Femur (tissue), 1 donor: ENCODE measurements at places on chromosomes 5 and 9.

DNA sequence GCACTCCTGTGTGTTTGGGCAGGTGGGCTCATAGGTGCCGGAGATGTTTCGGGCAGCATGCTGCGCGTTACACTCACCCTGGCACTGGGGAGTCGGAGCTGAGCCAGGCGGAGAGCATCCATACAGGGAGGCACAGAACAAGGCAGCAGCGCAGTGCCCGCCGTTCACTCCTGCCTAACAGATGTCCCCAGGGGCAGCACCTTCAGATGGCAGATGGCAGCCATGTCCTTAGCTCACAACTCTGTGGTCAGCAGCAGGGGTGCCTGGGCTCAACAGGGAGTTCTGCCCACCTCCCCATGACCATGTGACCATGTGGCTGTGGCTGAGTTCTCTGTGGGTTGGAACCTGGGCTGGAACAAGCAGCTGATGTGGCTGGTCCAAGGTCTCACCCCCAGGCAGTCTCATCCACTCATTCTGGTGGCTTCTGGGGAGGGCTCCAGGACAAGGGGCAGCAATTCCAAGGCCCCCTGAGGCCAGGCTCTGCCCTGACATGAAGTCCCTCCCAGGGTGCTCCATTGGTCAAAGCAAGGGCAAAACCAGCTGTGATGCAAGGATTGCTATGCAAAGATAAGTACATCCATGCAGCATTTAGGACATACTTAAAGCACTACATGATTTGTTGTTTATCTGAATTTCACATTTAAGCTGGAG lies 64.2 kb downstream of the MRPL36 start:
- DNase-seq: no peak

DNA sequence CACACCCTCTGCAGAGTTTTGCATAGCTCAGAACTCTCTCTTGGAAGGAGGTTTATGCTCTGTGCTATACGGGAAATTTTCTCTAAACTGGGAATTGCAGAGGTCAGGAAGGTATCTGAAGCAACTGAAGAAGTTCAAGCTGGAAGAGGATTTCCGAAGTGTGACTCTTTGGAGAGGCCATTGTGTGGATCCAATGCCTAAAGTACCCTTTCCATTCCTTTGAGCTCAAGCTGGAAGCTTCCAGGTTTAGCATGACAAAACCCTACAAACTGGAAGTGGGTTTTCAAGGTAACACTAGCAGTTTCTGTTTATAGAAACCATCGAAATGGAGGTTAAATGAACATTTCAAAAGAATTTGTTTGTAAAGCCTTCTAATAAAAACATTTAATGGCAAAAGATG lies 187.1 kb downstream of the CFAP90 start:
- no peak for DNase-seq

- DNase-seq: no peak
Observed at GRCh38 chr9:76475686-76476085, 16.7 kb downstream of the GCNT1 start.

DNA sequence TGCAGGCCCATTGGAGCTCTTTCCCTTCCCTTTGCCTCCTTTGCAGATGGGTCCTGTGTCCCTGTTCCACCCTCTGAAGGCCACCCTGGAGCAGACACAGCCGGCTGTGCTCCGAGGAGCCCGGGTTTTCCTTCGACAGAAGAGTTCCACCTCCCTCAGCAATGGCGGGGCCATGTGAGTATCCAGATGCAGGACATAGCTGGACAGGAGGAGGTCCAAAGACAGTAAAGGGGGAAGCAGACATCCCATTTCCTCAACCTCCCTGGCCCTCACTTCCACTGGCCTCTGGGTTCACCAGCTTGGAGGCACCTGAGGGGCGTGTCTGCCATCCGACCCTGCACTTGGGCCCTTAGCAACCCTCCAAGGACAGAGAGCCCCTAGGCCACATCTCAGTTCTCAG lies 237.9 kb downstream of the CACNA1B start:
- DNase-seq: no peak

- DNase-seq: no peak
Observed at GRCh38 chr5:88805151-88805784, 77.7 kb downstream of the MEF2C start.

GRCh38 chr9:95852059-95853032 lies 23.1 kb upstream of the ERCC6L2 start:
- no peak for DNase-seq

DNA sequence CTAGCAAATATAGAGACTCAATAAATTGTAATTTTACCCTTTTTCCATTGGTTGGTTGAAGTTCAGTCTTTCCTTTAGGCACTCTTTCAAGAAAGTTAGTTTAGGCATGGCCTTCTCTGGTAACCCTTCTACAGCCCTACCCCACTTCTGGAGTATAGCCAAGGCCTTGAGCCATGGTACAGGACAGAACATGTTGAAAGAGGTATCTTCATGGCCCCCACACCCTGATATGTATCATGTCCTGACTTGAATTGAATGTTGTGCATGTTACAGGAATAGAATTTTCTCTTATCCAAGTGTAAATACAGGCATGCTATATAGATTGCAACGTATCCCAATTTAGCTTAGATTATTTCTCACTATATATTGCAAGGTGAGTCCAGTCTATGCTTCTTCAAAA lies 175.6 kb downstream of the CD180 start:
- DNase-seq: no peak

GRCh38 chr5:60403343-60404006 lies 296.5 kb downstream of the DEPDC1B start:
- DNase-seq: no peak

DNA sequence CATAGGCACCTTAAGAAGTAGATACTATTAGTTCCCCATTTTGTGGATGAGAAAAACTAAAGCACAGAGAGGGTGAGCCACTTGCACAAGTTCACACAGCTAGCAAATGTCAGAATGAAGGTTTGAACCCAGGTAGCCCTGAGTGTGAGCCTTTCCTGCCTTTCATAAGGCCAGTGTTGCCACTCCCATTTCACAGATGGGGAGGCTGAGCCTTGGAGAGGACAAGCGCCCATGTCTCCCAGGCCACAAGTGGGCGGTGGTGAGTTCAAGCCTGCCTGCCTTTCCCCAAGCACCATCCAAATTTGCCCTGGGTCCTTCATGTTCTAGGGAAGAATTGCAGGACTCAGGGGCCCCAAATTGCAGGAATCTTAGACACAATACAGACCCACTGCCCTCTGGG lies 50.6 kb downstream of the LHX2 start:
- no peak for DNase-seq

- no peak for DNase-seq
Observed at GRCh38 chr5:146039420-146039819, 66.0 kb downstream of the PLAC8L1 start.

DNA sequence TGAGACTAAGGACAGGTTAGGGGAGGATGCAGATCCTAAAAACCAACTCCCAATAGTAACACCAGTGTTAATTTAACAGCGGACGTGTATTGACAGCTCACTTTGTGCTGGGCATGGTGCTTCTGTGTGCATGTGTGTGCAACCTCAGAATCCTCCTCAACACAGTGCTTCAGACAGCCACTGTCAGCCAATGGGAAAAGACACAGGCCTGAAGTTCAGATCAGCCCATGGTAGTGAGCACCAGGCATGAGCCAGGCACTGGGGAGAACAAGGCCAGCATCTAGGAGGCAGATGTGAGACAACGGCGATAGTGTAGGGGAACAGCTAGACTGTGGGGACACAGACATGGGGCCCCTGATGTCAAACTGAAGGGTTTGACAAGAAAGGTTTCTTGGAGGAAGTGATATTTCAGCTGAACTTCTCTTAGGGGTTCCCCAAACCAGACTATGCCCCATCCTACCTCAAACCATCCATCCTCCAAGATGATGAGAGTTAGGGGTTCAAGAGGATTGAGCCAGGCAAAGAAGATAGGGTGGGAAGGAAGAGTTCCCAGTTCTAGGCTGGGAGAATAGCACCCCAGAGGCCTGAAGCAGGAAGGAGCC lies 71.5 kb upstream of the PSD2 start:
- DNase-seq: no peak

- DNase-seq: no peak
Observed at GRCh38 chr9:110143485-110143884, 64.5 kb downstream of the C9orf152 start.

- no peak for DNase-seq
Observed at GRCh38 chr9:6673326-6674025, 27.9 kb upstream of the GLDC start.

DNA sequence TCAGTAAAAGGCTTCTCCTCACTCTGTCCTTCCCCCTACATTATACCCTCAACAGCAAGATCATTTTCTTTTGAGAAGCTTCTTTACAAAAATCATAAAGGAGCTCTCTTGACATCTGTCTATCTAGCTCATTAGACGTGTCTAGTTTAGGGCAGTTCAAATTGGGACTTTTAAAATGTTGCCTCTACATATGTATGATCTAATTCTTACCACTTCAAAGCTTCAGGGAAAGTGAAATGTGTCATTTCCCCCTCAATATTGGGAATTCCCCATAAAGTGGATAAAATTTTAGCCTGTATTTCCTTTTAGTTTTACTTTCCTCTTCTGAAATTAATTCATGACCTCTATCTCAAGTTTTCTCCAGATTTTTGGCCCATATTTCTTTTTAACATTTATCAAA lies 323.7 kb downstream of the ARRDC3 start:
- DNase-seq: no peak

- no peak for DNase-seq
Observed at GRCh38 chr9:133058550-133059320, 3.0 kb upstream of the CEL start.

- no peak for DNase-seq
Observed at GRCh38 chr5:96712100-96712746, 50.0 kb downstream of the CAST start.

DNA sequence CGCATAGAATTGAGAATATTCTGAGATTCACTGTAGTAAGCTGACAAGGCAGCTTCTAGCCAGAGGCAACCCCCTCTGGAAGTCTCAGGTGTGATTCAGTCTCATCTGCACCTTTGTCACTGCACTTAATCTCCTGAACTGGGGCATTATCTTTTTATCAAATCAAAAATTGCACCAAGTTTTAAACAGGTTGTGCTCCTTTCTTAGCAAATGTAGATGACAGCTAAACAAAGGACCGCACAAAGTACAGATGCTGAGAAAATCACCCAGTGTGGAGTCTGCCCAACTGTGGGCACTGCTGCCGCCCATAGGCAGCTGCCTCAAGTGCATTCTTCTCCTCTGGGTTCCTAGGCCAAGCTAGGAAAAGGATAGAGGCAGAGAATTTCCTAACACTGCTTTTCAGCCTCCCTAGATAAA lies 51.1 kb downstream of the STARD4 start:
- DNase-seq: no peak
